Activated CD4-positive, alpha-beta T cell treated with anti-CD3 and anti-CD28 coated beads for 1 hour (primary cell): ENCODE measurements at places on chromosomes 12 and 14.
A peak's percentile ranks its signal among the peaks of the same experiment; 100 is the strongest.

DNA sequence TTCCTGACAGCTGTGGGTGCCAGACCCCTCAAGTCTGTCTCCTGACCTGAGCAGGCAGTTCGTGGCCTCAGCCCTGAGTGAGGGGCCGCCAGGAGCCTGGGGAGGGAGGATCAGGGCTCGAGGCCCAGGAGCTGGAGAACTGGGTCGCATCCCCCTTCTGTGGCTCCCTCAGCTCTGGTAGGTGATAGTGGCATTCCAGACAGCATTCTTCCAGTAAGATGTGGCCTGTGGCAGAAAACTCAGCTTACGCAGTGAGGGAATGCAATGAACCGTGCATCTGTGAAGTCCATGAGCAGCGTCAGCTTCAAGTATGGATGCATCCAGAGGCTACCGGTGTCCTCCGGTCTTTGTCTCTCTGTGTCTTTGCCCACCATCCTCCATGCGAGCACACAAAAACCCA, 28.4 kb upstream of the FBRSL1 start:
- no peak for DNase-seq

DNA sequence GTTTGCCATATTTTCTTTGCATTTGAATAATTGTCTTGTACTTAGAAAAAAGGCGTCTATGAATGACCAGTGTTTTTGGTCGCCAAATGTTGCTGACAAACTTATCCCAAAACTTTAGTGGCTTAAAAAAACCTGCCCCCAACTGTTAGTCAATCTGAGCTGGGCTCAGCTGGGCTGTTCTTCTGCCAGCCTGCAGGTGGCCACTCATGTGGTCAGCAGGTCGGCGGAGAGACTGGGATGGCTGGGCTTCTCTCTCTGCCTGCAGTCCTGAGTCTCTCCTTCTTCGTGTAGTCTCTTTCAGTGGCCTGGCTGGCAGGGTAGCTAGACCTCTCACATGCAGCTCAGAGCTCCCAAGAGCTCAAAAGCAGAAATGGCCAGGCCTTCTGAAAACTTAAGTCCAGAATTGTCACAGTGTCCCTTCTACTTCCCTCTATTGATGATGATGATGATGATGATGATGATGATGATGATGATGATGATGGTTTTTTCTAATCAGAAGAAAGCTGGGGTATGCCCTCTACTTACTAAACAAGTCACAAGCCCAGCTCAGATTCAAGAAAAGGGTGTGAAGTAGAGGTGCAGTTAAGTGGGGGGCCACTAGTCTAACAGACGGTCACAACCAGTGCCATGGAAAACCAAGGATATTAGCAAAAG, 87.9 kb downstream of the PTPN11 start:
- DNase-seq = no peak

- DNase-seq = no peak
Measured at GRCh38 chr14:53004976-53005375, 54.1 kb upstream of the FERMT2 start.

- DNase-seq = no peak
Measured at GRCh38 chr12:57657744-57658143, 24.7 kb upstream of the B4GALNT1 start.

DNA sequence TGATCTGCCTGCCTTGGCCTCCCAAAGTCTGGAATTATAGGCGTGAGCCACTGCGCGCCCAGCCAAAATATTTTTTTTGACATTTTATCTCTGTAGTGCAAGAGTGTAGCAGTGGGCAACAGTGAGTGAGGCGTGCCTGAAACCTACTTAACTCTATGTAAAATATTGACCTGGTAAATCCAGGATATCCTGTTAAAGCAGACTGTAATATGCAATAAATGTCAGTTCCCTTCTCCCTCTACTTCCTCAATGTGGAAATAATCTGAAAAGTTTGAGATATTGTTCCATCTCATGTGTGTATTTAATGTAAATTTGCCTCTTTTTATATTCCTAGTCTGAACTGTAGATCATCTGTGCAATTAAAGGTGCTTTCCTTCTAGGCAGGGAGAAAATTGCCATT, 9.5 kb upstream of the CDK17 start:
- DNase-seq = no peak

DNA sequence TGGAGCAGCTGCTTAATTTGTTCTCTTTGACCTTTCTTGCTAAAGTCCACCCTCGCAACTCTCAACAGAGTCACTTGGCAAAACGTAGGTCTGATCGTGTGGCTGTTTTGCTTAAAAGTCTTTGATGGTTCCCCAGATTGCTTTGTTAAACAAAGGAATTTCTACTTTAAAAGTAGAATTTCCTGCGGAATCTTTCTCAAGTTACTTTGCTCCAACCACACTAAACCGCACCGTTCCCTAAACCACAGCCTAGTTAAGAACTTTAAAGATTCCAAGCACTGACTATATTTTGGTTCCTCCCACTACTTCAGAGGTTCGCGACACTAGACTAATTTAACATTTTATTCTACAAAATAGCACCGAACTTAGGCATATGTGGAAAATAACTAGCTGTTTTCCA, 114.8 kb upstream of the FGD4 start:
- DNase-seq = no peak

- no peak for DNase-seq
Measured at GRCh38 chr12:129615001-129615400, 288.8 kb downstream of the TMEM132D start.

DNA sequence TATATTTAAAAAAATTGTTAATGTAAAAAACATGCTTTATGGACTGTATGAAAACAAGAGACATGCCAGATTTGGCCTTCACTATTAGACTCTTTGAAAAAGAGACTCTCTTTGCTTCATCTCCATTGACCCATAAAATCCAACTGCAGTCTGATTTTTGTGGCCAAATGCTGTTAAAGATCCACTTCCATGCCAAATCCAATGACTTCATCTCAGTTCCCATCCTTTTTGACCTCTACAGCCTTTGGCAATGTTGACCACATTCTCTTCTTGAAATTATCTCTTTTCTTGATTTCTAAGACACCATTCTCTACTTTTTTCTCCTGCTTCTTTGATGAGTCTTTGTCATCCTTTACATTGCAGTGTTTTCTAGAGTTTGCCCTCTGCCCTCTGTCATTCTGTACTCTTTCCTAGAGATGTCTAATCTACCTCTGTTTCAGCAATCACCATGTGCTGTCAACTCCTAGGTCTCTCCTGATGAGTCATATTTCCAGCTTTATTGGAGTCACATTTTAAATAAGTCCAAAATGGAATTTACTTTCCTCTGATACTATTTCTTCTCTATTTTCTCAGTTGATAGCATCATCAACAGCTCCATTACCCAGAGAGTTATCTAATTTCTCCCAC, 2.4 kb downstream of the TMPRSS12 start:
- DNase-seq = no peak

- DNase-seq = no peak
Measured at GRCh38 chr14:94441130-94441529, 11.5 kb downstream of the SERPINA11 start.

GRCh38 chr14:89724628-89724960, 229.9 kb downstream of the EFCAB11 start:
- no peak for DNase-seq

- no peak for DNase-seq
Measured at GRCh38 chr14:57085801-57086200, 182.9 kb downstream of the EXOC5 start.

DNA sequence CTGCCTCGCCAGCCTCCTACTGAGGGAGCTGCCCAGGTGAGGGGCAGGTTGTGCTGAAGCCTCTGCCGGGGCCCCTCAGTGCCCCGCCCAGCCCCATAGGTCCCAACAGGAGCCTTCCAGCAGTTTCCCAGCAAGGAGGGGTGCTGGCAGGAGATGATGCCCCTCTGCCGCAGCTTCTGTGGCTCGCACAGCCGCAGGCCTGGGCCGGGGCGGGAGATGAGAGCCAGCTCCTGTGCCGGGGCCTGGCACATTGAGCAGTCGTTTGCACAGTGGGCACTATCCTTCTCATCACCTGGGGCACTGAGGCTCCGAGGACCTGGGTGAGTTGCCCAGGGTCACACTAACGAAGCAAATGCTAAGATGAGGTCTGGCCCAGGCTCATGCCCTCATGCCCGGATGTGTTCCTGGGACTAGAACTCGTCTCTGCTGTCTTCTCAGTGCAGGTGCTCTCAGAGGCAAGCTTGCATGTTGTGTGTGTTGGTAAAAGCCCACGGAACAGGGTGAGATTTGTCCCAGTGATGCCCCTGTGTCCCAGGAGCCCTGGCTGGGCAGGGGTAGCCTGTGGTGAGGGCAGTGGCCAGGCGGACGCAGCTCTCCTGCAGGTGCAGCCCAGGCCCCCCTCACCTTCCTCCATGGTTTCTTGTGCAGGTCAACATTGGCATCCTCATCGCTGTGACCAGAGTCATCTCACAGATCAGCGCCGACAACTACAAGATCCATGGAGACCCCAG, 177.5 kb downstream of the ADGRD1 start:
- DNase-seq = peak; percentile 4

DNA sequence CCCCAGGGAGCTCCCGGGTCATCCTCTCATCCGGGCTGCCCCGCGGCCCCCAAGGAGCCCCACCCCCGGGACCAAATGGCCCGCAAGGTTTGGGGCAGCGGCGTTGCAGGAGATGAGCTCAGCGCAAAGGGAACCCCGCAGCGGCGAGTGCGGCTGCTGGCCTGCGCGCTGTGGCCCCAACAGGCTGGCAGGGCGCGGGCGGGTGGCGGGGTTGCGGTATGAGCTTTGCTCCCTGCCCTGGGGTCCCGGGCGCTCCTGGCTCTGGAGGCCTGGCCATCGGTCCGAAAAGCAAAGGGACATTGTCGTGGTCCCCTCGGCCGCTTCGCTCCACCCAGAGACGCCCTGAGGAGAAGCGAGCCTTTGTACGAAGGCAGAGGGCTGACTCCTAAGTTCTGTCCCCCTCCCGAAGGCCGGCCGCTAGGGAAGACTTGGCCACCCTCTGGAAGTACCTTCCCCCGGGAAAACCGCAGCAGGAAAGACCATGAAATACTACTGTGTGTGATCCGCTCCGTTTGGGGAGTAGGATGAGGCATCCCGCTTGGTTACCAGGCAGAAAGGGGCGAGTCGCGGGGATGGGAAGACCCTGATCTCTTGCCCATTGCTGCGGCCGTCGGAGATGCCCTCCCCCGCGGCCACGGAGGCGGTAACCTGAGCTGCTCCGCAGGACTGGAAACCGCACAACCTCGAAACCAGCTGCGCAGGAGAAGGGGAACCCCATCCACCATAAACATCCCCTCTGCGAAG, 620 bp upstream of the NID2 start:
- DNase-seq = no peak

DNA sequence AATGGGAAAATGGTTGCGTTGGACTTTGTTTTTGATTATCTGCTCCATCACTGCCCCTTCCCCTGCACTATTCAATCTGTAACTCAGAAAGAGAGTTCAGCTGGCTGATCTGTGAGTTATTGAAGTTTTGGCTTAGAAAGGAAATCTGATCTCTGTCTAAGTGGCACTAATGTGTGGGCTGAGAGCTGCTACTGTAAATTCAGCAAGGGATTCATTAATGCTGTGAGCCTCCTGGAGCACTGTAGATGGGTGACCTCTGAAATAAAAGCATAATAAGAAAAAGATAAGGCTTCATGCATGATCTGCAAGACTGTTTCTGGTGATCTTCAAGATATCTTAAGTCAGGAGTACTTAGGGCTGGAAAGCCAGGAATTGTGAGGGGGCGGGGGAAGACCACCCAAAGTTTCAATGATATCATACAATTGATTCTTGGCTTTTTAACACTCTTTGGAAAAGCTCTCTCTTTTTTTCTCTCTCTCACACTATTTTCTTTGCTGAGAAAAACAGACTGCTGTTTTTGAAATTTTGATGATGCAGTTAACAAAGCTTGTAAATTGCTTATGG, 101.1 kb downstream of the C12orf75 start:
- no peak for DNase-seq

GRCh38 chr12:104630230-104630670, 173.5 kb downstream of the CHST11 start:
- no peak for DNase-seq

DNA sequence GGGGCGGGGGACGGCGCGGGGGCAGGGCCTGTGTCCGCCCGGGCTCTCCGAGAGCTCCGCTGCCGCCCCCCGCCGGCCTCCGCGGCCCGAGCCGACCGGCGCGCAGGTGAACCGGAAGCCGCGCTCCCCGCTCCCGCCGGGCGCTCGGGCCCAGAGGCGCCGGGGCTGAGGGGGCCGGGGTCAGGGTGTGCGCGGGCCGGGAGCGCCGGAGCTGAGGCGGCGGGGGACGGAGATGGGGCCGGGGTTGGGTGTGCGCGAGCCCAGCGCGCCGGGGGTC, 431 bp downstream of the HIP1R start:
- DNase-seq = no peak

DNA sequence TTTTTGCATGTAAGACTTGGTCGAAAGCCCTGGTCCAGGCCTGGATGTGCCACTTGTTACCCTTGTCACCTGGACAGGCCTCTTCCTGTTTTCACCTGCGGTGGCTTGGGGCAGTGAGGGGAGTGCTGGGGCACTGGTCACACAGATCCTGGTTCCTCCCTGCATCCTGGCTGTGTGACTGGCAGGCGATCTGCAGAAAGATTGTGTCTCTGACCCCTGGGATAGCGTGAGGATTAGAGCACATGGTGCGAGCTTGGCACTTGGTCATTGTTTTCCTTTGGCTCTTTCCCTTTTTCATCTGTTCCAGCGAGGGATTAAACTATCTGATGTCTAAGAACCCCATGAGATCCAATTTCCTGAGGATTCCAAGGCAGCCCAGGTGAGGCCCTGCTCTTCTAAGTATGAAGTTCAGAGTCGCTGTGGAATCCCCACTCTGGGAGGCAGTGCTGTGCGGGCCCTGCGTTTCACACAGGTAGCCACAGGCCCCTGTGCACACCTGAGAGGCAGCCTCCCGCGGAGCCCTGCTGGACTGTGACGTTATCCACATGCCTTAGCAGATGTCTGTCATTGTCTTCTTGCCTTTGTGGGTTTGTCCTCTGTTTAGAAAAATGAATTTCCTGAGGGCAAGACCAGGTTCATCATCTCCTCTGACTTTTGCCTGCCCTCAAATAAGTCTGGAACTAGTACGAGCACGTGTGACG, 288.4 kb downstream of the CACNA1C start:
- DNase-seq = no peak

GRCh38 chr12:11967376-11968047, 103.2 kb upstream of the BCL2L14 start:
- DNase-seq = no peak

- no peak for DNase-seq
Measured at GRCh38 chr12:42885677-42886076, 296.1 kb upstream of the PRICKLE1 start.

- DNase-seq = no peak
Measured at GRCh38 chr14:34302654-34303053, 159.4 kb downstream of the SPTSSA start.

DNA sequence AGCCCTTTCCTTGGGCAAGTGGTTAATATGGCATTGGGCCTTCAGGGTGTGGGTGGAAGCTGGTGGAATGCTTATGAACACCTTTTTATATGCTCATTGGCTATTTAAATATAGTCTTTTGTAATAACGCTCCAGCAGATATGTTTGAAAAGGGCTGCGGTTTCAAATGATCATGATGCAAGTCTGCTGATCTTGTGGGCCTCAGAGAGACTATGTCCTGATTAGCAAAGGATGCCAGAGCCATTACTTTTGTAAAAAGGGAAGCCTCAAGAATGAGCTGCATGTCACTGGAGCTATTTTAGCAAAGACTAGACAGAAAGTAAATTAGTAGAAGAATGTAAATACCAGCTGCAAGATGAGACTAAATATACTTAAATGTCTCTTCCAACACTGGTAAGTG, 200.5 kb downstream of the GXYLT1 start:
- DNase-seq = no peak

GRCh38 chr14:101034986-101035385, 131.5 kb upstream of the RTL1 start:
- DNase-seq = no peak

GRCh38 chr14:101821528-101821927, 60.0 kb downstream of the PPP2R5C start:
- DNase-seq = no peak

GRCh38 chr12:46770501-46771183, 55.2 kb downstream of the SLC38A4 start:
- no peak for DNase-seq
